ENCODE measurements at places on chromosomes 5 and 9.
A peak's percentile ranks its signal among the peaks of the same experiment; 100 is the strongest.

GRCh38 chr5:169906745-169907649 lies 73.3 kb downstream of the INSYN2B start:
- DNase-seq = no peak

- no peak for DNase-seq
Measured at GRCh38 chr9:121943463-121943862, 149.6 kb downstream of the TTLL11 start.

- peak; percentile 46 for DNase-seq
Measured at GRCh38 chr9:126705767-126706697, 92.3 kb downstream of the LMX1B start.

GRCh38 chr5:61805101-61805500 lies 473.0 kb downstream of the ZSWIM6 start:
- no peak for DNase-seq

GRCh38 chr5:152514827-152515397 lies 109.8 kb upstream of the NMUR2 start:
- DNase-seq = no peak

- no peak for DNase-seq
Measured at GRCh38 chr5:145636371-145636770, 198.8 kb downstream of the PRELID2 start.

- DNase-seq = peak; percentile 49
Measured at GRCh38 chr5:123610665-123611405, 98.9 kb downstream of the CSNK1G3 start.

GRCh38 chr5:7638456-7638855 lies 212.5 kb downstream of the CFAP90 start:
- no peak for DNase-seq

GRCh38 chr5:132209901-132210545 lies 17.6 kb downstream of the P4HA2 start:
- no peak for DNase-seq

DNA sequence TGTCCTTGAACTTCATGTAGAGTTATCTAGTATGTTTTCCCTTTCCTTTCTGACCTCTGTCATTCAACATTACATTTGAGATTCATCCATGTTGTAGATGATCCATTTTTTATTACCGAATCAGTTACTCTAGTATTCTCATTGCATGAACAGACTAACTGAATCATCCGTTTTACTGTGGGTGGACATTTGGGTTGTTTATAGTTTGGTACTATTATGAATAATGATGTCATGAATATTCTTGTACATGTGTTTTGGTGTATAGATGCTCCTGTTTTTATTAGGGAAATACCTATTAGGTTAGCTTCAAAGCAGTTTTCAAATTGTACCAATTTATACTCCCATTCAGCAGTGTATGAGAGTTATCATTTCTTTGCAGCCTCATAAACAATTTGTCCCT lies 94.3 kb upstream of the NIPAL4 start:
- no peak for DNase-seq

- DNase-seq = no peak
Measured at GRCh38 chr9:105087910-105088898, 156.2 kb upstream of the SLC44A1 start.

DNA sequence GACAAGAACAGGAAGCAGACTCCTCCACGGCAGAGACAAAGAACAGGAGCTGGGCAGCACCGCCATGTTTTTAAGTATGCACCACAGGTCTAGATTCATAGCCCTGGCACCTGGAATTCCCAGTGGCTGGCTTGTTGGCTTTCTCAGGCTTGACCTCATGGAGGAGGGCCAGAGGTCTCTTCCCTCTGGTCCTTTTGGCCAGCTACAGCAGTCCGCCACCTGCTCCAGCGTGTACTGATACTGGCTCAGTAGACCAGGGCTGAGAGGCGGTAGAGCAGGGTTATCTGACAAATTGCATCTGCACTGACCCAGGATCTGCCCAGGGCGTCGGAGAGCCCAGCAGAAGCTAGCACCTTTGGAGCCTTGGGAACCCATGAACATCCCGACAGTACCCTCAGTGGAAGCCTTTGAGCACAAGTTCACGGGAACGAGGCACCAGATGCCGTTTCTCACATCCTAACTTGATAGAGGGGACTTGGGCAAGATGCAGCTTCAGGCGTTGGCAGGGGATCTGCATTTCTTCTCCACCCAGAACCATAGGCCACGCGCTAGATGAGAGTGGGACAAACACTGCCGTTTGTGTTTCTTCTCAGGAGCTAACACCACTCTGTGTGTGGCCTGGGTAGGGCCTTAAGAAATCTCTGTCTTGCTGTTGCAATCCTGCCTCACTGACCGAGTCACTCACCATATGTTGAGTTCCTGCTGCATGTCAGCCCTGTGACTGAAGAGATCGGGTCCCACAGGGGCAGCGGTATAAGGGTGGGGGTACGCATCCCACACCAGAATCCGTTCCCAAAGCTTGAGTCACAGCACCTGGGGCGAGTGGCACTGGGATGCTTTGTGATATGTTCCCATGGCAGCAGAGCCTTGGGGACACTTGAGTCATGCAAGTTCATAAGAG lies 90.3 kb upstream of the OTULINL start:
- DNase-seq = no peak

- no peak for DNase-seq
Measured at GRCh38 chr5:66415208-66415607, 181.0 kb upstream of the MAST4 start.

GRCh38 chr9:96382175-96382574 lies 1.3 kb downstream of the SLC35D2 start:
- no peak for DNase-seq

DNA sequence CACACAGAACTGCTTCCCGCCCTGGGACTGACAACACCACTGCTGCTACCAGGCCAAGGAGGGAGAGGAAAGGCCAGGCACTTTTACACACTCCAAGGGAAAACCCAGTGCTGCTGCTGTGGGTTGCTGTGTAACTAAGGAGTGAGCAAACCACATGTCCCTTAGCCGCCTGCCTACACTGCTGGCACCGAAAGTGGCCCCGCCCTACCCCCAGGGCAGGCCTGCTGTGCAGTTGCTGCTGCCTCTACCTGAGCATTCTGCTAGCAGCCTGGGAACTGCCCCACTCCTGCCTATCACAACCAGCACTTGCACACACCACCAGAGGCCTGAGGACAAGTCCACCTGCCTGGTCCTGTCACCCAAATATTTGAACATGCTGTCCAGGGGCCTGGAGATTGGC lies 740.9 kb downstream of the DTWD2 start:
- no peak for DNase-seq

Data from central memory CD4-positive, alpha-beta T cell (primary cell).